ENCODE measurements at places on chromosomes 4 and X. TPM values are rescaled to one million over a fixed set of nuclear protein-coding genes. Genes with fewer than 3 reads are reported as not detected.

DNA sequence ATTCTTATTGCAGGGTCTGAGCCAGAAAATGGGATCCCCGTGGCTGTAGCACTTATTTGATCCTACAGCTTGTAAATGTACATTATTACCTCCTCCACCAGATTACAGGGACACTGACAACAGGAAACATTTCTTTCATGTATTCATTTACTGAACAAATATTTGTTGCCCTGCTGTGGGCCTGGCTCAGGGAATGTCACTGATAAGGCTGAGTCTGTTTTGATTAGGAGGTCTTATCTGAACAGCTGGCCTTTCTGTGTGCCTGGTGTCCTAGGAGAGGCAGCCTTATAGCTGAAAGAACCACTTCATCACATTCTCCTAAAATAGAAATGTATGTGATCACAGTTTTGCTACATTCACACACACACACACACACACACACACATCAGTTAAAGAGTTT is 45.5 kb upstream of the PROM1 start:
- no peaks in the 10 kb centered on the region for H3K36me3 ChIP-seq
- H3K4me3 ChIP-seq, result no peak overlapping the region
- H3K4me1 ChIP-seq, result no peaks in the 10 kb centered on the region
- H3K27ac ChIP-seq, result no peak overlapping the region

DNA sequence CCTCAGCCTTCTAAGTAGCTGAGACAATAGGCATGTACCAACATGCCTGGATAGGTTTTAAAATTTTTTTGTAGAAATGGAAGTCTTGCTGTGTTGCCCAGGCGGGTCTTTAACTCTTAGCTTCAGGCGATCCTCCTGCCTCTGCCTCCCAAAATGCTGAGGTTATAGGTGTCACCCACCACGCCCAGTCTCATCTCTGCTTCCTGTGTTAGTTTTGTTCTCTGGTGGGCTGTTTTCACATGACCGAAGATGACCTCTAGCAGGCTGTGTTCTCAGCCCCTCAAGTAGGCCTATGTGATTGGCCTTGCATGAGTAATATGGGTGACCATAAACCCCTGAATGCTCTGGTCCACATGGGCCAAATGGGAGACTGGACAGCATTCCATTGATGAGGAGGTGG is 56.8 kb upstream of the MSANTD1 start:
- H3K27ac ChIP-seq, result peak overlapping the region; percentile 55
- peaks cover 52% of the 10 kb centered on the region for H3K4me1 ChIP-seq
- no peak overlapping the region for H3K4me3 ChIP-seq
- peaks cover 25% of the 10 kb centered on the region for H3K36me3 ChIP-seq

DNA sequence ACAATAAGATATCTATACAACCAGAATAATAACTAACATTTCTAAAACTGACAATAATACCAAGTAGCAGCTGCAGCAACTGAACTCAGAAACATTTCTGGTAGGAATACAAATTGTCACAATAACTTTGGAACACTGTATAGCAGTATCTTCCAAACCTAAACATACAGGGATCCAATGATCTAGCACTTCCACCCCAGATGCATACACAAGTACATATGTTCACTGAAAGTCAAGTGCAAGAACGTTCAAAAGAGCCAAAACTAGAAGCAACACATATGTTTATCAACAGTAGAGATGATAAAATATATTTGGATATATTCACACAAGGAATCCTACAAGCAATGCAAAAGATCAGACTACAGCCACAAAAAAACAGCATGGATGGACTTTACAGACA is 46.2 kb downstream of the MAPK10 start:
- no peak overlapping the region for H3K4me3 ChIP-seq
- H3K27me3 ChIP-seq, result no peaks in the 10 kb centered on the region
- no peaks in the 10 kb centered on the region for H3K4me1 ChIP-seq
- DNase-seq, result no peak
- no peaks in the 10 kb centered on the region for H3K36me3 ChIP-seq

- H3K36me3 ChIP-seq, result no peaks in the 10 kb centered on the region
- H3K27ac ChIP-seq, result no peak within 1 kb of the TSS
- DNase-seq, result no peak
- H3K4me3 ChIP-seq, result no peak within 1 kb of the TSS
- H3K27me3 ChIP-seq, result no peaks in the 10 kb centered on the region
- no peaks in the 10 kb centered on the region for H3K4me1 ChIP-seq
Observed at GRCh38 chr4:157075811-157076577, at the start of gene GLRB. TSS of gene GLRB (plus strand) at chr4:157076150. CDS start at chr4:157078025, 1,875 bp downstream.

DNA sequence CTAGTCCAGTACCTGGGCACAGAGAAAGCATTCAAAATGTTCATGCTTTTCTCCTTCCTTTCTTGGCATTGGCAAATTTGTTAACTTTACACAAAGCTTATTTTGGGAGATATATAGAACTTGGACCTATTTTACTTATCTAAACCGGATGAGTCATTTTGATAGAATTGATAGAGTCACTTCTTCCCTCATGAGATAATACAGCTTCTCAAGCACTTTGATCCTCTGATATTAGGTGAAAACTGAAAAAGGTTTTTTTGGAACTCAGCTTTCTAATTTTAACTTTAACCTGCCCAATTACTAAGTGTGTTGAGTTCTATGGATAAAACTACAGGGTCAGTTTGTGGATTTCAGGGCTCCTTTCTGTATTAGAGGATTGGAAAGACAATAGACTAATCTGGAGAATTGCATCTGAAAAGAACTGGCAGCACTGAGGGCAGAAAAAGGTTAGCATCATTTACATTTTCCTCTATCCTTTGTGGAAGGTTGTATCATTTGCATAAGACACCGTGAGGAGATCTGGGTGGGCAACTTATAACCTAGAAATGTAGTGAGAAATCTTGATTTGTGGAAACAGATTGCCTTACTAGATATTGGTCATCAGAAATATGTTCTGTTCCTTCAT is 2.4 kb downstream of the WDR44 start:
- peak overlapping the region; percentile 87 for H3K4me3 ChIP-seq
- H3K27ac ChIP-seq, result no peak overlapping the region
- DNase-seq, result no peak
- H3K4me1 ChIP-seq, result peaks cover 41% of the 10 kb centered on the region
- H3K36me3 ChIP-seq, result no peaks in the 10 kb centered on the region

GRCh38 chr4:146237092-146237491 is 22.8 kb downstream of the REELD1 start:
- DNase-seq, result no peak
- no peaks in the 10 kb centered on the region for H3K4me1 ChIP-seq
- H3K27me3 ChIP-seq, result peaks cover 10% of the 10 kb centered on the region

HSD17B13 gene
- total RNA-seq, result 0.22 TPM

DMD gene
- 0.40 TPM for total RNA-seq

SPOCK3 gene
- not detected for total RNA-seq

F11 gene
- total RNA-seq, result not detected

TRIM75 gene
- not detected for total RNA-seq

TMEM156 gene
- 6.7 TPM for total RNA-seq
